ENCODE measurements at places on chromosomes 3 and 15.

DNA sequence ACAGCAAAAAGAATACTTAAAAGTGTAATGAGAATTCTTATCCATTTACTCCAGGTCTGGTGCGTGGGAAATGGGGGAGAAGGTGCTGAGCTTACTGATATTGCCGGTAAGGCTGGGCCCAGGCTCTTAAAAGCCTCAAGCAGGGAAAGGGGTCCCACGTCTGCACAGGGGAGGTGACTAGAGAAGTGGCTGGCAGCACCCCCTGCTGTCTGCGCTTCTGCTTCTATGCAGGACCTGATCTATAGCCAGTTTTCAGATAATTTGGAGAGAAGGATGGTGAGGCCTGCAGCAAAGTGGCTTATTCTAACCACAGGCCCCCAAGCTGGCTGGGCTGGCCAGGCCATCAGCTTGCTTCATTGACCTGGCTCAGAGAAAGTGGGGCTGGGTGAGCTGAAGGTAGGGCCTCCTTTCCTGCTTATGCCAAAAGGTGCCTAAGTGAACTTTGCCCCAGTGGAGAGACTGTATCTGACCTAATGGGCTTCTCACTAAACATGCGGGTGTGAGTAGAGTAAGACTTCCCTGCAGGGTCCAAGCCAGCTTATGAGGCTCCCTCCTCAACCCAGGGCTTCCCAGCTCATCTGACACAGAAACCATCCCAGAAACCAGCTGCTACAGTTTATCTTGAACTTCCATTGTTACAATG lies 30.9 kb upstream of the ATP1B3 start:
- peak; percentile 2 for DNase-seq

DNA sequence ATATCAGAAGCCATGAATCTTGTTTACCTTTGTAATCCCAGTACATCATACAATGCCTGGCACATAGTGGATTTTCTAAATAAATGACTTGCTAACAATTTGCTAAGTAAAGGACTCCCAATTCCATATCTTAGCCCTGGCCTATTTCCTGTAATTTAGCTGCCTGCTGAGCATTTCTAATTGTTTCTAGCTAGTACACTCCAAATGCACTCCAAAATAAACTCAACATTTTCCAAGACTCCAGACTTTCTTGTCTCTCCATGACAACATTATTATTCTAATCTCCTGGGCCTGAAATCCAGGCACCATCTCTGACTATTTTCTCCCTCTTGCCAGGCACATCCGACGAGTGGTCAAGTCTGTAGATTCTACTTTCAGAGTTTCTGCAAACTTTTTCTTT lies 773.5 kb downstream of the SQOR start:
- DNase-seq = no peak

DNA sequence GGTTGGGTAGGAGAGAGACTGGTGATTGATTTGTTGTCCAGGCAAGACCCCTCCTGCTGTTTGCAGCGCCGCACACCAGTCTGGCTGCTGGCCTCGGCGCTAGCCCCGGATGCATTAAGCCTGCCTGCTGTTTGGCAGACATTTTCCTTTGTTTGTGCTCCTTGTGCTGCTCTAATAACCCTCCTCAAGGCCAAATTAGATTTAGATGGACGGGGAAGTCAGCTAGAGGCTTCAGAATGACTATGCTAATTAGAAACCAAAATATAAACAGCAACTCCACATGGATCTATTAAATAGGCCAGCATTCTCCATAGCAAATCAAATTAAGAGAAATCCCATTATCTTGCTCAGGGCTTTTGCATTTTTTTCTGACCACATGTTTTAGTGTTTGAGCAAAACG lies 445.2 kb downstream of the SQOR start:
- no peak for DNase-seq

GRCh38 chr3:183291497-183292031 lies 38.5 kb downstream of the B3GNT5 start:
- DNase-seq = no peak

- DNase-seq = no peak
These were observed 479.0 kb downstream of the RAP2B start for GRCh38 chr3:153640689-153641665.

- no peak for DNase-seq
These were observed 265.4 kb upstream of the CCDC54 start for GRCh38 chr3:107111872-107112271.

- DNase-seq = no peak
These were observed 26.5 kb upstream of the MINDY4B start for GRCh38 chr3:150931745-150932144.

GRCh38 chr3:157063926-157064325 lies 96.0 kb downstream of the CCNL1 start:
- no peak for DNase-seq

- DNase-seq = no peak
These were observed 7.6 kb upstream of the NR2E3 start for GRCh38 chr15:71802770-71803169.

DNA sequence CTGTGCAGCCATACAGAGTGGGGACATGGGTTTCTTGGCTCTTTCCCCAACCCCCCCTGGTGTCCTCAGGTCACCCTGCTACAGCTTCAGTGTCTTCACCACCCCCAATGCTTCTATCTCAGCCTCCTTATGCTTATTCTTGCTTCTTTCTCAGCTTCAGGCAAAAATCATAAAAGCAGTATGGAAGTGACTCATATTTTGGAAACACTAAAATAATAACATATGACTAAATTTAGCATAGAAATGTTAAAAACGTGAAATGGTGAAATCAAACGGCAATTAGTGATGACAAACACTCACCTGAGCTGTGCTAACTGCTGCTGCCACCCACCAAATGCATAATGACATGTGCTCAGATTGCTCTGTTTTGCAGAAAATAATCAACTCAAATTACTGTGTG lies 475.2 kb upstream of the EPHA3 start:
- DNase-seq = no peak

DNA sequence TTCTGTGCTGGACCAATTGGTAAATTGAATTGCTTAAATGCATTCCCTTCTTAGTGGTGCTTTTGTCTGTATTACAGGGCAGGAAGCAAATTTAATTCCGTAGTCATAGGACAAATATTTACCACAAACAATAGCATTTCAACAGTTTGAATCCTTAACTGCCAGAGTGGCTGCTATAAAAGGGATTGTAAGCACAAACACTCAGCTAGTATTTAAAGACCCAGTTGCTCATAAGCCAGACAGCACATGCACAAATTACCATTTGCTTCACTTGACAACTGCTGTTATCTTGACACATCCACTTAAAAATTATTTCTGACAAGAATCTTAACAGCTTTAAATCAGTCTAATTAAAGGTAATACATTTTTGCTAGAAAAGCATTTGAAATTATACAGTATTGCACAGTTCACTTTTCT lies 490.2 kb upstream of the ADAMTS9 start:
- no peak for DNase-seq

GRCh38 chr3:149003653-149004305 lies 12.4 kb downstream of the GYG1 start:
- no peak for DNase-seq

DNA sequence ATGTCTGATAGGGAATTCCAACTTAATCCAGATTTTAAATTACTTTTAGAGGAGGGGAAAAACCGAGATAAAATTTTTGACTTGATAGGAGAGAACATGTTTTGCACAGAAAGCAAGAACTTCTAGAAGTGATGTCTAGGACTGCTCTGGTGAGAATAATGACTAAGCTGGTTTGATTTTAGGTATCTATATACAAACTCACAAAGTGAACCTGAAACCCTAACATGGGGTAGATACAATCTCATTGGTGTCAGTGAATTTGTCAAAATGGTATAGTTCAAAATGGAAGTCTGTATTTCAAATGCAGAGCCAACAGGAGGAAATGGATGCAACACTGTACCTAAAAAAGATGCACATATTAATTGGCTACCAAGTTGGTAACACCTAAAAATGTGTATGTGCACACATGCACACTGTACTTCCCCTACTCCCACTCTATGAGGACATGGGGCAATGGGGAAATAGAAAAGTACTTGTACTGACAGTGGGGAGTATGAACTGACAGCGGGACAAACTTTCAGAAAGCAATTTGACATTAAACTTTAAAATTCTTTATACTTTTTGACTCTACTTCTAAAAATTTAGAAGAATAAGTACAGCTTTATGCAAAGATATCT lies 53.0 kb downstream of the NR1I2 start:
- DNase-seq = no peak

- no peak for DNase-seq
These were observed 21.9 kb downstream of the ZFAND6 start for GRCh38 chr15:80081390-80081789.

GRCh38 chr15:75156326-75157215 lies 45.1 kb upstream of the C15orf39 start:
- DNase-seq = no peak

- no peak for DNase-seq
These were observed 712.7 kb upstream of the LMCD1 start for GRCh38 chr3:7788881-7789280.

GRCh38 chr3:120160050-120160449 lies 65.8 kb upstream of the GSK3B start:
- DNase-seq = no peak

GRCh38 chr3:149507491-149508324 lies 33.2 kb downstream of the TM4SF4 start:
- no peak for DNase-seq

DNA sequence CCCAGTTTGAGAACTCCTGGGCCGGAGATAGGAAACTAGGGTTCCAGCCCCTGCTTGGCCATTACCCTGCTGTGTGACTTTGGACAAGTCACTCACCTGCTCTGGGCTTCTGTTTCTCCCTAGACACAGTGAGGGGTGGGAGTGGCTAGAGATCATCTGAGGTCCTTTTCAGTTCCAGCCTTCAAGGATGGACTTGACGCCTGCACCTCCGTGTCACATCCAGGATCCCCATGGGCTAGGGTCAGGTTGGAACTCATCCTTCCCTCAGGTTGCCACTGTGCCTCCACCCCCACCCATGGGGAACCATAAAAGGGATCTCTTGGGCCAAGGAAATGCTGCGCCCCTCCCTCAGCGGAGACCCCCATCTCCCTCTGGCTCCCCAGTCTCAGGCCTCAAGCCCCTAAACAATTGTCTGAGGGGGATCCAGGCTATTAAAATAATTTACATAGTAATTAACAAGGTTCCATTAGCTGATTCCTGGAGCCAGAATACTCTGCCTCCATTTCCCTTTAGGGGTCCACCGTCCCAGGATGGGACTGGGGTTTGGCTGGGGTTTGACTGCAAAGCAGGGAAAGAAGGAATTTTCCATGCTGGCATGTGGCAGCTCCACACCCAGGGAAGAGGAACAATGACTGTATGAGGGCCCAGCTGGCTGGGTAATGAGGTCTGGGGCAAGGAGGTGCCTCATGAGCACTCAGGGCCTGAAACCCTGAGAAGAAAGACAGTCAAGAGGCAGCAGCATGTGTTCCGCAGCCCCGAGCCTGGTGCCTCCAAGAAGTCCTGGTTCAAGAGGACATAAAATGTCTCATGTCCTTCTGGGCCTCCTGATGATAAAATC lies 177.7 kb downstream of the SMAD6 start:
- no peak for DNase-seq

DNA sequence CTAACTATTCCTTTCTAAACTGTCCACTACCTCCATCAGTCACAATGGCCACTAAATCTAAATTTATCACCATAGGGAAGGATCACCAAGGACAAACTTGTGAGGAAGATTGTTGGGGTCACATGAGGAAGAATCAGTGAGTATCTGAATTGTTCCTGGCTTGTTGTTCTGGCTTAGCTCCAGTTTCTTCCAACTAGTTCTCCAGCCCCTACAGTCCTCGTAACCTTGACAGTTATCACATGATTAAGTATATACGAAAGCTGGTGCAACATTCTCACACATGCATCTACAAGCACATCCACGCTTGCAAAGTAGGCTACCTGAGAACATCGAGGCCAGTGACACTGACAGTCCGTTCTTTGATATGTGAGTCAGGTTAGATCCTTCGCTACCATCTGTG lies 46.0 kb downstream of the RUBCN start:
- no peak for DNase-seq

GRCh38 chr3:193980326-193980725 lies 155.6 kb upstream of the HES1 start:
- no peak for DNase-seq

GRCh38 chr15:93382200-93382820 lies 293.3 kb upstream of the RGMA start:
- DNase-seq = no peak

DNA sequence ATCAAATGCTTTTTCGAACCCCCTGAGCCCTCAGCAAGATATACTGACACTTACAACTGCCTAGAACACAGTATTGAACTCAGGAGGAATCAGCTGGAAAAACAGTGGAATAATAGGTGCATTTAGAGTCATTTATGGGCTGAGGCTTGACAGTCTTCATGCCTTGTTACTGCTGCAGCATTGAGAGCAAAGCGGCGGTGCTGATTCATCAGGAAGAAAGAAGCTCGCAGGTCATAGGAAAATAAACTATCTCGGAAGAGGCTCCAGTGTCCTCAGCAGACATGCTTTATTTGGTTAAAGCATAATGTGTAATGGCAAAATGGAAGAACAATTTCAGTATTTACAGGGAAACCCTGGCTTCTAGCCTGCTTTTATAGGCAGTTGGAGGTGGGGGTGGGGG lies 30.1 kb upstream of the NEO1 start:
- no peak for DNase-seq

GRCh38 chr3:49711489-49711888 lies 8.0 kb downstream of the AMIGO3 start:
- no peak for DNase-seq

GRCh38 chr3:188646592-188646991 lies 492.6 kb downstream of the LPP start:
- no peak for DNase-seq

GRCh38 chr3:44712455-44713075 lies at the start of gene ZNF502:
TSS of gene ZNF502 (plus strand) at chr3:44712660. CDS start at chr3:44720262, 7,602 bp downstream.
- peak; percentile 12 for DNase-seq

GRCh38 chr3:72950372-72950771 lies 46.2 kb upstream of the PPP4R2 start:
- DNase-seq = no peak

- no peak for DNase-seq
These were observed 685.7 kb downstream of the MECOM start for GRCh38 chr3:168977716-168978374.

DNA sequence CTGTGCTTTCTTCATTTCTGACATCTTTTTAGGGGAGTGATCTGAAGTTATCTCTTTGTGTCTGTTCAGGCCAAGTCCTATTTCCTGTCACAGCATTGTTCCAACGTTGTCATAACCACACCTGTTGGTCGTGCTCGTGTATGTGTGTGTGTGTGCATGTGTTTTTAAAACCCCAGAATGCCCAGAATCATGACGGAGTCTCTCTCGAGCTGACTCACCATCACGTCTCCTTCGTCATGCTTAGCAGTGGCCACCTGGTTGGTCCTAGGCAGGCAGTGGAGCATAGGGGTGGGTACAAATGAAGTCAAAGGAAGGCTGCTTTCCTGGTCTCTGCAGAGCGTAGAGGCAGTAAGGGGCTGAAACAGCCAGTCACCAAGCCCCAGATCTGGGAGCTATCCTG lies 126.8 kb upstream of the ABHD17C start:
- DNase-seq = no peak

DNA sequence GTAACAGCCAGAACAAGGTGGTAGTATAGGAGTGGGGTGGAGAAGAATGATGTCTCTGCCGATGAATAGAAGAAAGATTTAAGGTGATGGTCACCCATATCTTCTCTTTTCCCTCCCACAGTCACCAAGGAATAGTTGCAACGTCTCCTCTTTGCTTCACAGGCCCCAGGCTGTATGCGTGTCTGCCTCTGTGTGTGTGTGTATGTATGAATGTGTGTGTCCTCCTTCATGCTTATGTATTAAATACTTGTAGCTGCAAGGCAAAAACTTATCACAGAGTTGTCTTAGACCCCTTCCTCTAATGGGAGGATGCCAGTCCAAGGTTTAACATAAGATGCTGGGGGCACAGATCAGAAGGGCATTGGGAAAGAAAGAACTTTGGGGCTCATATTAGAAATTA lies 19.1 kb upstream of the BNC1 start:
- no peak for DNase-seq
